Bladder microvascular endothelial cell (primary cell): ENCODE measurements at places on chromosomes 12 and 14. TPM values are rescaled to one million over a fixed set of nuclear protein-coding genes. Genes with fewer than 3 reads are reported as not detected.

The MYO1H gene
- not detected in 2 replicates for total RNA-seq

The RPS6KL1 gene
- 7.0 and 15.9 TPM in 2 replicates for total RNA-seq

The NOC4L gene
- total RNA-seq = 8.4 and 14.7 TPM in 2 replicates

The MGP gene
- total RNA-seq = 35.1 and 54.2 TPM in 2 replicates

The PROX2 gene
- not detected in 2 replicates for total RNA-seq

The P2RX7 gene
- total RNA-seq = 0.65 and 16.6 TPM in 2 replicates
